ENCODE measurements at places on chromosomes 13 and 19. TPM values are rescaled to one million over a fixed set of nuclear protein-coding genes. Genes with fewer than 3 reads are reported as not detected.

GRCh38 chr19:33248954-33249613, 23.4 kb upstream of the SLC7A10 start:
- DNase-seq, result no peak

GRCh38 chr13:100154842-100155416, 66.0 kb downstream of the PCCA start:
- DNase-seq, result no peak

- peak; percentile 45 for DNase-seq
These were observed 14.7 kb downstream of the TLE5 start for GRCh38 chr19:3047496-3048189.

- DNase-seq, result no peak
These were observed 35.7 kb upstream of the RCBTB2 start for GRCh38 chr13:48568370-48569103.

- DNase-seq, result no peak
These were observed 4.9 kb downstream of the ZNF506 start for GRCh38 chr19:19816679-19817078.

- no peak for DNase-seq
These were observed 592.9 kb downstream of the KCTD12 start for GRCh38 chr13:76293346-76293745.

- no peak for DNase-seq
These were observed 60.7 kb upstream of the C1QTNF9B start for GRCh38 chr13:23957981-23958380.

GRCh38 chr13:100625447-100625846, 36.9 kb upstream of the GGACT start:
- DNase-seq, result no peak

- no peak for DNase-seq
These were observed 46.7 kb upstream of the DACH1 start for GRCh38 chr13:71913717-71914116.

- DNase-seq, result no peak
These were observed 4.6 kb downstream of the FBXL3 start for GRCh38 chr13:77022341-77022740.

DNA sequence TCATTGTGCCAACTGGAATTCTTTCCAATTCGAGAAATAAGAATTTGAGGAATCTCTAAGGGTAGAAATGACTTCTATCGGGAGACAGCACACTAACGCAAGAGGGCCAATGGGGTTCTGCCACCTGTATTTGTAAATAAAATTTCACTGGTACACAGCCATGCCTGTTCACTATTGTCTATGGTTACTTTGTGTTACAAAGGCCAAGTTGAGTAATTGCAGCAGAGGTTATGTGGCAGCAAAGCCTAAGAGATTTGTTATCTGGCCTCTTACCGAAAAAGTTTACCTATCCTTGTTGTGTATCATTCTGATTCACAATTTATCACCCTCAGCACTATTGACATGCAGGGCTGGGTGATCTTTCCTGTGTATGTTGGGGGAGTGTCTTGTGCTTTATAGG, 278.0 kb downstream of the KLF5 start:
- DNase-seq, result no peak

DNA sequence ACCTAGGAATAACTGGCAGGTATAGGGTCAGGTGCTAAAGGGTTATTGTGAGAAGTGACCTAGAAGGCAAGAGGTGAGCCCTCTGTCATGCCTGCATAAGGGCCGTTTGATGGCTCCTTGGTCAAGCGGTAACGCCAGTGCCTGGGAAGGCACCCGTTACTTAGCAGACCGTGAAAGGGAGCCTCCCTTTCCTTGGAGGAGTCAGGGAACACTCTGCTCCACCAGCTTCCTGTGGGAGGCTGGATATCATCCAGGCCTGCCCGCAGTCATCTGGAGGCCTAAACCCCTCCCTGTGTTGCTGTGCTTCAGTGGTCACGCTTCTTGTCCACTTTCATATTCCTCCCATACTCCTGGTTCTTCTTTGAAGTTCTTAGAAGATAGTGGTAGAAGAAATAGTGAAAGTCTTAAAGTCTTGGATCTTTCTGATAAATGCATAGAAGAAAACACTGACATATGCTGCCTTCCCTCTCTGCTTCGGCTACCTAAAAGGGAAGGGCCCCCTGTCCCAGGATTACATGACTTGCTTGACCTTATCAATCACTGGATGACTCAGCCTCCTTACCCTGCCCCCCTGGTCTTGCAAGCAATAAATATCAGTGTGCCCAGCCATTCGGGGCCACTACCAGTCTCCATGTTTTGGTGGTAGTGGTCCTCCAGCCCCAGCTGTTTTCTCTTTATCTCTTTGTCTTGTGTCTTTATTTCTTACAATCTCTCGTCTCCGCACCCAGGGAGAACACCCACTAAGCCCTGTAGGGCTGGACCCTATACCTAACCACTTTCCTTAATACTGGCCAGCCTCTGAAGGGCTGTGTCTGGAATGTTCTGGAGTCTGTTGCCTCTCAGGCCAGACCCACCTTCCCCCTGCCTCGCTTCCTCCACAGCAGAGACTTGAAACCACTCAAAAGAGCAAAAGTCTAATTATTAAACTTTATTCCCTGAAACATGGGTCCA, 16.1 kb upstream of the ABCC4 start:
- no peak for DNase-seq

DNA sequence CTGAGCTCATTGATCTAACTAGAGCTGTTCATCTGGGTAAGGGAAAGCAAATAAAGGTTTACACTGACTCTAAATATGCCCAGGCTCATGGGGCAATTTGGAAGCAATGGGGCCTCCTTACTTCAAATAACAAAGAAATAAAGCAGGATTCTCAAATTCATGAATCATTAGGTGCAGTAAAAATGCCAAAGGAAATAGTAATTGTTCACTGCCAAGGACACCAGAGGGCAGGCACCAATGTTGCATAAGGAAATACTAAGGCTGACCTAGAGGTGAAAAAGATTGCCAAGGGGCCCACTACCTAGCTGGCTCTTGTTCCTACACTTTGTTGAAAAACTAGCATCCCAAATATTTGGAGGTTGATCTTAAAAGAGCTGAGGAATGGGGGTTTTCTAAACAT, 1686.7 kb upstream of the MIR17HG start:
- DNase-seq, result no peak

DNA sequence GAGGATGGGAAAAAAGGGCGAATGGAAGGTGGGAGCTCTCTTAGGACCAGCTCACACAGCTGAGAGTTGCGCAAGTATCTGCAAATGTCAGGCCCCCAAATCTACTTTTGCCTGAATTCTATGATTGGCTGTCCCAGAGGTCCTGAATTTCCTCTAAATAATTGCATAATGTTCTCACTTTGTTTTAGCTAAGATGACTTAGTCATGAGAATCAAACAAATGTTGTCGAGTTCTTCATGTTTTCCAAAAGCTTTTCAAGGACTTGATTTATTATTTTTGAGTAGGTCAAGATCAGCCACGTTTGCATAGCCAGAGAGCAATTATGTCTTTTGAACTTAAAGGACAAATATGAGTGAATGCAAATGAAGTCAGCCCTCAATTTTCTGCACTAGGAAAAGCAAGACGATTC, 246.6 kb upstream of the MAB21L1 start:
- no peak for DNase-seq

DNA sequence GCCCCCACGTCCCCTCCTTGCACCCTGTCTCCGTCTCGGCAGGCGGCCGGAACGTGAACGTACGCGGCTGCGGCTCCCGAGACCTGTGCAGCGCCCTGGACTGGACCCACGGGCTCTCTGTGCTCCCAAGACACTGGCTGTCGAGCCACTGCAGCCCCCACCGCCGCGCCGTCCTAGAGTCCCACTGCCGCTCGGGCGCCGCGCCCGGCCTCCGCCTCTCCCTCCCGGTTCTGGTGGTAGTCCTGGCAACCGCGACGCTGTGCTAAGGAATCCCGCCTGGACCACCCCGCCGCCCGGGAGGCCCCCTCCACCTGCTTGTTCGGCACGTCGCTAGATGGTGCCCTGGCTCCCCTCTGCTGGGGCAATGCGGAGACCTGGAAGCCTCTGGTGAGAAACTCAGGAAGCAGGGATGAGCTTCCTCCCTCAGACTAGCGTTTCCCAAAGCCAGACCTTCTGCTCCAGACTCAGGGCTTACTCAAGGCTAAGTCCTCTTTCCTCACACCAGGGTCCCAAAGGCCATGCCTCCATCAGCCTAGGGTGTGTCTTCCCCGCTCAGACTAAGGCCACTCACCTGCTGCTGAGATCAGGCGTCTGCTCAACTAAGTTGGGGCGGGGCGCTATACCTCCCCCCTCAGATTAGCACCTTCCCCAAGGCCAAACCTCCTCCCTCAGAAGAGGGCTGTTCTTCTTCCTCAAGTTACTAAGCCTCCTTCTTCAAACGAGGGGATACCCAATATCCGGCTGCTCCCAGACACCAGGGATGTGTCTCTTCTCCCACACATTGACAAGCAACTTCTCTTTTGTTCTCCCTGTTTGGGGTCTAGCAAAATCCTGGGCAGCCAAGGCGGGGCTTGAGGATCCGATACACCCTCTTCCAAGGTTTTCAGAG, 16.1 kb upstream of the IRGC start:
- no peak for DNase-seq

Gene FFAR3
- polyA plus RNA-seq, result not detected

Gene ZNF345
- 5.2 TPM for polyA plus RNA-seq

Gene BCL3
- polyA plus RNA-seq, result 9.8 TPM

Gene LGALS7
- not detected for polyA plus RNA-seq

Gene PSMC4
- 114 TPM for polyA plus RNA-seq

Gene FCER2
- not detected for polyA plus RNA-seq

Gene SLC10A2
- not detected for polyA plus RNA-seq

Gene CEBPA
- polyA plus RNA-seq, result 1.6 TPM

Gene TDRD12
- polyA plus RNA-seq, result 0.21 TPM

Gene SRRM5
- polyA plus RNA-seq, result 0.26 TPM
